ENCODE measurements at places on chromosomes 3 and 15. TPM values are rescaled to one million over a fixed set of nuclear protein-coding genes. Genes with fewer than 3 reads are reported as not detected.

The NME9 gene
- polyA plus RNA-seq: 0.91 TPM

The CLDN16 gene
- 0.09 TPM for polyA plus RNA-seq

The LEKR1 gene
- 1.2 TPM for polyA plus RNA-seq

The BNC1 gene
- polyA plus RNA-seq: 0.42 TPM

The UQCC5 gene
- polyA plus RNA-seq: 25.7 TPM

The MNS1 gene
- polyA plus RNA-seq: 2.3 TPM

The AHSG gene
- 0.30 TPM for polyA plus RNA-seq

The ARPP21 gene
- polyA plus RNA-seq: not detected

The PRRT3 gene
- 2.5 TPM for polyA plus RNA-seq

The NAALADL2 gene
- 0.76 TPM for polyA plus RNA-seq

The RAP2B gene
- 2.1 TPM for polyA plus RNA-seq

The SOX14 gene
- polyA plus RNA-seq: not detected

The CALML4 gene
- polyA plus RNA-seq: 12.9 TPM

The CCRL2 gene
- polyA plus RNA-seq: 0.75 TPM

The GUCA1C gene
- 13.0 TPM for polyA plus RNA-seq

The SAXO2 gene
- polyA plus RNA-seq: 7.1 TPM

The ACVR2B gene
- polyA plus RNA-seq: 1.3 TPM

The PARP9 gene
- polyA plus RNA-seq: 33.2 TPM

The CD86 gene
- 0.38 TPM for polyA plus RNA-seq

The STRA6 gene
- 0.42 TPM for polyA plus RNA-seq

The ANKDD1A gene
- 2.2 TPM for polyA plus RNA-seq

The HCN4 gene
- polyA plus RNA-seq: 0.30 TPM

The IQCF2 gene
- polyA plus RNA-seq: not detected

The LINGO1 gene
- polyA plus RNA-seq: 0.80 TPM

The GJD2 gene
- polyA plus RNA-seq: 5.2 TPM

The ARHGAP11A gene
- polyA plus RNA-seq: 0.80 TPM

The CACNA1D gene
- polyA plus RNA-seq: 11.3 TPM

The PARP15 gene
- 0.76 TPM for polyA plus RNA-seq

The KCNAB1 gene
- polyA plus RNA-seq: 4.9 TPM

The HRG gene
- polyA plus RNA-seq: not detected

The TUSC7 gene
- not detected for polyA plus RNA-seq

The MAP2K1 gene
- polyA plus RNA-seq: 18.7 TPM
